GOT3 (cell line): ENCODE measurements at places on chromosomes 5 and 9.

- no peak for DNase-seq
Observed at GRCh38 chr5:139882961-139883539, 87.4 kb downstream of the PSD2 start.

- no peak for DNase-seq
Observed at GRCh38 chr9:11064909-11065308, 452.1 kb upstream of the PTPRD start.

GRCh38 chr5:73448463-73449136, at the start of gene FOXD1:
Gene FOXD1 (minus strand): TSS chr5:73448777. CDS start chr5:73448362, 415 bp downstream.
- DNase-seq: peak; percentile 56

- DNase-seq: no peak
Observed at GRCh38 chr5:168807287-168807686, 228.1 kb upstream of the PANK3 start.

DNA sequence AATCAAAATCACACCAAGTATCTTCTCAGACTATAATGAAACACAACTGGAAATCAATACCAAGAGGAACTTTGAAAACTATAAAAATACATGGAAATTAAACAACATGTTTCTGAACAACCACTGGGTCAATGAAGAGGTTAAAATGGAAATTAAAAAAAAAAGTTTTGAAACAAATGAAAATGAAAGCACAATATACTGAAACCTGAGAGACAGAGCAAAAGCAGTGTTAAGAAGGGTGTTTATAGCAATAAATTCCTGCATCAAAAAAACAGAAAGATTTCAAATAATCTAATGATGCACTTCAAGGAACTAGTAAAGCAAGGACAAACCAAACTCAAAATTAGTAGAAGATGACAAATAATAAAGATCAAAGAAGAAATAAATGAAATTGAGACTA, 92.0 kb downstream of the TMEM232 start:
- DNase-seq: no peak

DNA sequence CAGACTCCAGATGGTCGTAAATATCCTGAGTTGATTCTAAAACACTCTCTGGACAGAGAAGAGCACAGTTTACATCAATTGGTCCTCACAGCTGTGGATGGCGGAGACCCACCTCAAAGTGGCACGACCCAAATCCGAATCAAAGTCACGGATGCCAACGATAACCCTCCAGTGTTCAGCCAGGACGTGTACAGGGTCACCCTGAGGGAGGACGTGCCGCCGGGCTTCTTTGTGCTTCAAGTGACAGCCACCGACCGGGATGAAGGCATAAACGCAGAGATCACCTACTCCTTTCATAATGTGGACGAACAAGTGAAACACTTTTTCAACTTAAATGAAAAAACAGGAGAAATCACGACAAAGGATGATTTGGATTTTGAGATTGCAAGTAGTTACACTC, 891 bp downstream of the PCDHGB2 start:
- DNase-seq: no peak

- no peak for DNase-seq
Observed at GRCh38 chr5:36028816-36029465, 37.7 kb downstream of the UGT3A2 start.

DNA sequence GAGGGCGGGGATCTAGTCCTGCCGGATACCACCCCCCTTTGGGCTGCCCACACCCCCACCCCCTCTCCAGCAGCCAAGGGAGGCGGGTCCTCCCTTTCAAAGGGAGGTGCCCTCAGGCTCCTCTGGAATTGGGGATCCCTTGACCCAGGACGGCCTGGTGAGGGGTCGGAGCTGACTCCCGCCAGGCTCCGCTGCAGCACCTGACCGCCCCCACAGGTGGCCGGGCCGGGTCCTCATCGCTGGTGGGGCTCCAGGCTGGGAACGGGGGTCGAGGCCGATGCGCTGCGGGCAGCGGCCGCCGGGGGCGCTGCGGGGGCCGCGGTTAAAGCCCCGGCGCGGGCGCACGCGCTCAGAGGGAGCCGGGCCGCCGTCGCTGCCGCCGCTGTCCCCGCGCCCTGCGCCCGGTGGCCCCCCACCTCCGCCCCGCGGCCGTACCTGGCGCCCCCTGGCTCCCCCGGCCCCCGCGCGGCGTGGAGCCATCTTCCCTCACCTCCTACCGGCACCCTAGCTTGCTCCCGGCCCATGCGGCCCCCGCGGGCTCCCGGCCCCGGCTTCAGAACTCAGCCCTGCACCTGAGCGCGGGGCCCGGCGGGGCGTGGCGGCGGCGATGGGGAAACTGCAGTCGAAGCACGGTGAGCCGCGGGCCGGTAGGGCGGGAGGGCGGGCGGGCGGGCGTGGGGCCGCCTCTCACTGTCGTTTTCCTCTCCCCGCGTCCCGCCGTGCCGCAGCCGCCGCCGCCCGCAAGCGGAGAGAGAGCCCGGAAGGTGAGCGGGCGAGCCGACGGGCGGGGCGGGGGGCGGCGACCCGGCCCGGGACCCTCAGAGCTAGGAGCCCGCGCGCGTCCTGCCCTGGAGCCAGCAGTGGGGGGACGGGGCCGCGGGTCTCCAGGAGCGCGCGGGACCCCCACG, at the start of gene NKD2:
Gene NKD2, plus strand, starts transcription at position 352 of the 908 bp plus-strand sequence. Its CDS starts 256 bp downstream, at position 608.
- no peak for DNase-seq

GRCh38 chr9:99008203-99008602, 64.5 kb downstream of the COL15A1 start:
- no peak for DNase-seq

DNA sequence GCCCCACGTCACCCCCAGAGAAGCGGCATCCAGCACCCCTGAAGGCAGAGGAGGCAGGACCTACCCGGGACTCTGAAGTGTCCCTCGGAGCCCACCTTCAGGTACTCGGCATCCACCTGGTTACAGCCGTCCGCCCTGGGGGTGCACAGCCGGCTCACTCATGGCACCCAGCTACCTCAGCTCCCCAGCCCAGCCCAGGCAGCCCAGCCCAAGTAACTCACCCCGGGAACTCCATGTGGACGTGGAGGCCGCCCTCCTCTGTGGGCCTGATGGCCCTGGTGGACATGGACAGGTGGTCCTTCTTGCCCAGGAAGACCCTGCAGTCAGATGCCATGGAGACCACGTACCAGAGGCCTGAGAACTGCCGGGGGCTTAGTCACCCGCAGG, 676 bp downstream of the LCN15 start:
- no peak for DNase-seq

- DNase-seq: no peak
Observed at GRCh38 chr5:66863243-66864170, 267.3 kb downstream of the MAST4 start.

DNA sequence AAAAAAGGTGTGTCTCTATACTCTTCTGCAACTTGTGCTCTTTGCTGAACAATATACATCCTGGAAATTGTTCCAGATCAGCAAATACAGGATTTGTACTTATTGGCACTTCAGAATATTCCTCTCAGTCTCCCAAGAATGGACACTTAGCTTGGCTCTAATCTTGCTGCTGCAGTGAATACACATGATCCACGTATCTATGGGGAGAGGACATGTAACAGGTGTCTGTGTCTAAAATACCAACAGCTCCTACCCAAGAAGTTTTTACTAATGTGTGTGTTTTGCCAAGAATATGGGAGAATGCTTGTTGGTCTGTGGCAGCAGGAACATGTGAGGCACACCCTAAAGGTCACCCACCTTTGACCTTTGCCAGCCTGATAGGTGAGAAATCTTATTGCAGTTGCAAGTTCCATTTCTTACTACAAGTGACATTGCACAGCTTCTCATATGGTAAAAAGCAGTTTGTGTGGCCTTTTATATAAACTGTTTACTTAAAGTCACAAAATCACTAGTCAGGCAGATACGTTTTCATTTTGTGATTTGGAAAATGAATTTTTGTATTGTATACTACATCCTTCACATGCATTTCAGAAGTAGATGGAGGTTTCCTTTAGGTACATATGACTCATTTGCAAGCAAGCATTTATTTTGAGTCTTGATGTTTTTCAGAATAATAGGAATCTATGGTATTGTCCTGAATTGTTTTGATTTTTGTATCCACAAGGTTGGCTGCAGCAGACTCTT, 35.8 kb downstream of the PHF2 start:
- no peak for DNase-seq

DNA sequence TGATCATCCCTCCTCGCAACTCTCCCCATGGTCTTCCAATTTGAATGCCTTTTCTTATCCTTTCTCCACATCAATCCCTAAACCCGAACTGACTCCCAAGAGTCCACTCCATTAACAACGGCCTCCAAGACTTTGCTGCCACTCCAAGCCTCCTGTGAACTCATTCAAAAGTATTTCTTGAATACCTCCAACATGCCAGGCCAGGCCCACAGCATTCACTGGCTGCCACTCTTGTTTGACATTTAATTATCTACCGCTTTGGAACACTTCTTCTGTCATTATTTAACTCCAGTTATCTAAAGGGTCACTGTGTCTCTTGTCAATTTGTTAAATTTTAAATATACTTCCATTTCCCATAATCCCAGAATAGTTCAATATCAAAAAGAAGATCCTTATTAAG, 378.9 kb downstream of the EFNA5 start:
- no peak for DNase-seq

GRCh38 chr5:10339058-10339811, 14.3 kb upstream of the MARCHF6 start:
- no peak for DNase-seq

GRCh38 chr5:133445744-133446143, 166.6 kb downstream of the FSTL4 start:
- no peak for DNase-seq

- DNase-seq: no peak
Observed at GRCh38 chr9:27029186-27029585, 23.7 kb upstream of the LRRC19 start.

GRCh38 chr5:12690361-12690760, 786.1 kb upstream of the CTNND2 start:
- DNase-seq: no peak

DNA sequence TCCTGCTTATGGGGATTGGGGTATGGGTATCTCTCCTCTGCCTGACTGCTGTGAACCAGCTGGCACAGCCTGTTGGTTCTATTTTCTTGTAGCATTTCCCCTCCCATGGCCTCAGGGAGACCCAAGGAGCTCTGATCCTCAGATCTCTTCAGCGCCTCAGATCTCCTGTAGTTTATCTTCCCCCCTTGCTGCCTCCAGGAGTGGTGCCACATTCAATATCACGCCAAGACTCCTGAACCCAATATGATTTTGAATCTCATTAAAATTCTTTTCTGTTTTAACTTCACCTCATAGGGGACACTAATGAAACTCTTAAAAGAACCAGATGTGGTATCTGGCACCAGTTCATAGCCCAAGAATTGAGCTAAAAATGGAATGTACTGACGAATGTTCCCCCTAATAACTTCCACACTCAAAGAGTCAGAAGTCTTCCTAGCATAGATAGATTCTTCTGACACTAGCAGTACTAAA, 59.6 kb upstream of the LIFR start:
- DNase-seq: no peak

DNA sequence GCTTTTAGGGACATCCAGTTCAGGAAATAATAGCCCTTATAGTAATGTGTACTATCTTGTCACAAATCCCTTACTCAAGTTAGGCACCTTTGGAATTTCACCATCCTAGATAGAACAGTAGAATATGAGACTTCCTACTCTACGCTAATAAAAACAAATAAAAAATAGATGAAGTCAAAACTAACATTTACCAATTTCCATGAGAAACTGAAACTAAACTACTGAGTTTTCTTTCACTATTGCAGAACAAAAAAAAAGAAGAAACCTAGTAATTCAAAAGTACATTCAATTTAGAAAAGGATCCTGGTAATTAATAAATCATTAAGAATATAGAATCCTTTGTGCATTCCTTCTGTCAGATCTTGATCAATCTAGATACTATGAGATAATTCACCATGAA, 14.0 kb downstream of the STARD4 start:
- no peak for DNase-seq
